Regular cardiac myocyte (primary cell): ENCODE measurements at places on chromosomes 13 and 19. TPM values are rescaled to one million over a fixed set of nuclear protein-coding genes. Genes with fewer than 3 reads are reported as not detected.

The SUPT20H gene
- 33.8 and 40.1 TPM in 2 replicates for total RNA-seq

The PCDH17 gene
- 2.8 and 9.4 TPM in 2 replicates for total RNA-seq

The HTR2A gene
- 0.19 and 4.8 TPM in 2 replicates for total RNA-seq

The ZNF606 gene
- 9.2 and 22.6 TPM in 2 replicates for total RNA-seq

The NTN5 gene
- total RNA-seq, result 0.28 TPM in 1 of 2 replicates, not detected in the other
